Fibroblast of skin of scalp (primary cell): ENCODE measurements at places on chromosomes 7 and 10.

DNA sequence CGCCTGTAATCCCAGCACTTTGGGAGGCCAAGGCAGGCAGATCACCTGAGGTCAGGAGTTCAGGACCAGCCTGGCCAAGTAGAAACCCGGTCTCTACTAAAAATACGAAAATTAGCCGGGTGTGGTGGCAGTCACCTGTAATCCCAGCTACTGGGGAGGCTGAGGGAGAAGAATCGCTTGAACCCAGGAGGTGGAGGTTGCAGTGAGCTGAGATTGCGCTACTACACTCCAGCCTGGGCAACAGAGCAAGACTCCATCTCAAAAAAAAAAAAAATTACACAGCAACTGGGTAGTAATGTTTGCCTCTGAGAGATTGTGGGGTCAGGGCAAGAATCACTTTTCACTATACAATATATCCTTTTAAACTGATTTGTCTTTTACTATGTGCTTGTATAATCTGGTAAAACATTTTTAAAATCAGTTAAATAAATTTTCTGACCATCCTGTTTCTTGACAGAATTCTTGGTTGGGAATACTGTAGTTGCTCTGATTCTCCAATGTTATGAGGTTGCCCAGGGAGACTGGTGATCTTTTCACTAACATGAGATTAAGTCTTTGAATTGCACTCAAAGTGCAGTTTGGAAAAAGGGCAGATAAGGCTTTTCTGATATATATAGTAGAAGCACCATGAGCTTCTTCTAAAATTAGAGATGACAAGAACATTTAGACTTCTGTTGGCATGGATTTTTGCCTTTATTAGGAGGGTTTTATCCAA lies 1.5 kb downstream of the ENTPD7 start:
- DNase-seq: peak; percentile 4

DNA sequence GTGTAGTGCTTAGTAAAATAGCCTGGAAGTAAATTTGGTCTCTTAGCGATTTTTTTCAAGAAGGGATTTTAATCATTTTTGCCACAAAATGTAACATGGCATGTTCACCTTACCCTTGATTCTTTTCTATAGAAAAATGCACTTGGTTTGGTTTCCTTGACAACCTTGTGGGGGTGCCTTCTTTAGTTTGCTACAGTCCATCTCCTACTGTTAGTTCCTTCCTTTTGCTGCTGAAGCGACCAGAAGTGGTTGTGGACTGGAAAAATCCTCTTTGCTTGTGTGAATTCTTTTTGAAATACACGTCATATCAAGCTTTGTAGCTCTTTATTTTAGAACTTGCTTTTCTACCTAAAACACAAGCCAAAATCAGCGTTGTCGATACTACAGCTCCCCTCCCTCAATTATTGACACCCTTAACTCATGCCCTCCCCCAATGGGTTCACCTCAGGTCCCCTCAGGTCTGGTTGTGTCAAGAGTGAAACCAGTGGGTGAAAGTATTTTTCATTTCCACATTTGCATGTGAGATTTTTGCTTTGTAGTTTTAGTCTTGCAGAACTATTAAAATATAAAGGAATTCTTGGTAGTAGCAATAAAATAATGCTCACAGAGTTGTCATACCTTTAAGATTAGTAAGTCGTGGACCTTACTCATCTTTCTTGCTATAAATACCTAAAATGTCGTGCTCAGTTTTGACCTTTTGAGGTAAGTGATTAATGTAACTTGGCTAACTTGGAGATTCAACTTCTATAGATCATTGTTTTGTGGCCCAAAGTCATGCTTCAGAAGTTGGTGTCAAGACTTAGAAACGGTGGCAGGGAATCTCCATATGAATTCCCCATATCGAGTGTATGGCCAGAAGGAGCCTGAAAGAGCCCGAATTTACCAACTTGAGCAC lies 1.5 kb downstream of the ACTR3B start:
- peak; percentile 42 for DNase-seq

DNA sequence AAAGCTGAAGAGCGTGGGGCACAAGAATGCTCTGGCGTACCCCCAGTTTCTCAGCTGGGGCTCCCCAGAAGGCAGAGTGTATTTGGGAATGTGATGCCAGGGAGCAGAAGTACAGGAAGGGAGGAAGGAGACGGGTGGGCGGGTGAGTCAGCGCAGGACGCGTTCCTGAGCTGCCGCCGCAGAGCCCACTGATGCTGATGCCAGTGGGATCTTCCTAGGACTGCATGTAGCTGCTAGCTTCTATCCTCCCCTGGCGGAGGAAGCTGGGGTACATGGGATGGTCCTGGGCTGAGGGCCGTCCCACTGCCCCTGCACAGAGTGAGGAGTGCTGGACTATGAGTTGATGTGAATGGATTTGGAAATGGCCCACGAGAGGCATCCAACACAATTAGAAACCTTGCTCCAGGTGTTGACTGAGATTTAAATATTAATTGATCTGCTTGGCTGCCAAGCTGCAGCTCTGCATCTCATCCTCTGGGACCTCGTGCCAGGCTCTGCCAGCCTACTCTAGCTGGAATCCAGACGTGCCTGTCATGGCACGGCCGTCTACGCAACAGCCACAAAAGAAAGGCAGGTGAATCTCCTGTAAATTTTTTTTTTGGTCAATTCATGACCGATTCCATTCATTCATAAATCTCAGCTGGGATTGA lies 66.2 kb upstream of the RHEB start:
- DNase-seq: no peak

DNA sequence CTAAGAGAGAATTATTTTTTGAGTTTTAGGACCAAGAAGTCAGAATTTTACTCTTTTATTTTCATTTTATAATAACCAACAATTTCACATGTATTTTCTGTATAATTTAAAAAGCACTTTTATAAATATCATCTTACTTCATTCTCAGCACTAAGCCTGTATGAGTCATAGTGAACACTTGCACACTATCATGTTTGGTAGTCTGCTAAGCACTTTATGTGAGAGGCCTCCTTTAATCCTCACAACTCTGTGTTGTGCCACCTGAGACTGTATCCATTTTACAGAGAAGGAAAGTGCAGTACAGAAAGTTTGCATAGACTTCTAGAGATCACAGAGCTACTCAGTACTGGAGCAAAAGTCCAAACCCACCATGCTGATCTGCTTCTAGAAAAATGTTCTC lies 939.6 kb downstream of the NRG3 start:
- no peak for DNase-seq

DNA sequence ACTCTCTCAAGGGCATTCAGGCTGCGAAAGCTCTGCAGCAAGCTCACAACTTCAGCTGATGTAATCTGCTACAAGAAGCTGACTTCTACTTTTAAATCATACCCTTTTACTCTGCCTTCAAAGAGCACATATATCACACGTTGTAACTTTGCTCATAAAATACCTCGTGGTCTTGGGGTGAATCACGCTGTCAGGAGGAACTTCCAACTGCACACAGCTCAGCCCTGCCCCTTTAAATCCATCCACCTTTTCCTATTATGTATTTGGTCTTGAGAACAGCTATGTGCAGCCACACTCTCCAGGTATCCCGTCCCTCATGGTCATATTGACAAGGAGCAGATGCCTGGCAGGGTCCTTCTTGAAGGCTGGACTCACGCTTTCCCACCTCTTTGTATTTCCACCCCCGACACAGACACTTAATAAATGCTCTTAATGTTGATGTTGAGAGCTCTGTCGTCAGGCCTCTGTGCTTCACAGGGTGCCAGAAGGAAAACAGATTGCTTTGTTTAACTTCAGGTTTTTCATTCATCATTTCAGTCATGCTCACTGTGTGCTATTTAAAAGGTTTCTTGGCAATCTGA lies 47.6 kb downstream of the ICA1 start:
- peak; percentile 50 for DNase-seq

GRCh38 chr7:55977831-55978230 lies 13.4 kb downstream of the NIPSNAP2 start:
- peak; percentile 93 for DNase-seq

- DNase-seq: no peak
Observed at GRCh38 chr10:114017271-114017670, 26.4 kb upstream of the ADRB1 start.

- no peak for DNase-seq
Observed at GRCh38 chr7:46162609-46163008, 241.5 kb upstream of the IGFBP3 start.
